DMS79 (cell line): ENCODE measurements at places on chromosomes 4 and X.

DNA sequence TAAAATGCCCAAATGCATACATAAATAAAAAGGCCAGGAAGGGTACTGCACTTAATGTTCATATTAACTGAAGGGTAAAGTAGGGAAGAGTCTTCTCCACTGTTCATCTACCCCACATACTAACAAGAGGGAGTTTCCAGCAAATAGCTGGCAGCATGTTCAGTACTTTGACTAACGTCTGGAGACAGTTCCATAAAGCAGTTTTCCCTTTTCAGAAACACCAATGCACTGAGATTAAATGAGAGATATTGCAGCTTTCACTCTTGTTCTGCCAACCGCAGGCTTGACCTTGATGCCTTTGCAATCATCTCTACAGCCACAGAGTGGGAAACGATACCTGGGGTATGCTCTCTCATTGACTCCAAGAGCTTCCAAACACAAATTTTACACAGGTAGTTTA lies 2123.1 kb upstream of the TENM3 start:
- no peak for DNase-seq

- no peak for DNase-seq
Measured at GRCh38 chr4:20318909-20319277, 67.2 kb downstream of the SLIT2 start.

DNA sequence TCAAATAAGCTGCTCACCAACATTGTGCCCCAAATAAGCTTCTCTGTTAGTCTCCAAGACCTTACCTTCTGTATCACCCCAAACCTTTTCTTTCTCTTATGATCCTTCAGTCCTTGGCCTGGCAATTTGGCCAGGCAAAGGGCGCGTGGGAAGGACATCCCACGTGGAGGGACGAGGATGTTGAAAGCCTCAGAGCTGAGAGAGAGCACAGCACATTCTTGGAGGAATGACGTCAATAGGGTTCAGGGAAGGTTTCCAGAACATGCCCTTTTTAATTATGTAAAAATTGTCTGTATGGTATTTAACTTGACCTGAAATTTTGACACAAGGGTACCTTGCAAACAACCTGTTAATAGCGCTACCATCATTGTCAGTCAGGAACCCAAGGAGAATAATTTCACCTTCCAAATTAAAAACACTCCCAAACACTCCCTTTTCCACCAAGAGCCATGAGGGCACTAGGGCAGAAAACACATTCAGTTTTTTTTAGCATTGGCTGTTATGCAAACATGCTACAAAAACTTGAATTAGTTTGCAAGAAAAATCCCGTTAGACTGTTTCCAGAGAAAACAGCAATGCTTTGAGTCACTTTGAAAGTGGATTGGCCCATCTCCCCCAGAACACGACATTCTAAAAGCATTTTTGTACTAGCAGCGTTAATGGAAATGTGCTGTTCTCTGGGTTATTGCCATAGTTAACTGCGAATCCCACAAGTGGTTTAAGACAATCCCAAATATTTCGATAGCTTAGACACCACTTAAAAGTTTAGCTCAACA lies 183.2 kb upstream of the PUDP start:
- no peak for DNase-seq

- no peak for DNase-seq
Measured at GRCh38 chr4:3407171-3407771, 34.5 kb upstream of the HGFAC start.

DNA sequence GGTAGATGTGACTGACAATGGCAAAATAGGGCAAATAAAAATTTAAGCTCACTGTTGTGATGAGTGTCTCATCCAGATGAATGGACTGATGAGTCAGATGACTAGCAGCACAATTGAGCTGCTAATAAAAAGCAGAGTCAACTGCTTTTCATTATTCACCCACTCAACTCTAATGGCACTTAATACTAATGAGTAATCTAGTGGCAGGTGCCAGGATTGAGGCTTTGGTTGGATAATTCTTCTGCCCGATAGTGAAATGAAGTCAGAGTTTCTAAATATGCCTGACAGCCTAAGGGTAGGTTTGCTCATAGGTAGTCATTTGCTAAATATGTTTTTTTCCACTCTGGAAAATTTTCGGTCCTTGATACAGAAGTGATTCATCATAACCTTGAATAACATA lies 10.4 kb downstream of the OGT start:
- DNase-seq, result peak; percentile 73

DNA sequence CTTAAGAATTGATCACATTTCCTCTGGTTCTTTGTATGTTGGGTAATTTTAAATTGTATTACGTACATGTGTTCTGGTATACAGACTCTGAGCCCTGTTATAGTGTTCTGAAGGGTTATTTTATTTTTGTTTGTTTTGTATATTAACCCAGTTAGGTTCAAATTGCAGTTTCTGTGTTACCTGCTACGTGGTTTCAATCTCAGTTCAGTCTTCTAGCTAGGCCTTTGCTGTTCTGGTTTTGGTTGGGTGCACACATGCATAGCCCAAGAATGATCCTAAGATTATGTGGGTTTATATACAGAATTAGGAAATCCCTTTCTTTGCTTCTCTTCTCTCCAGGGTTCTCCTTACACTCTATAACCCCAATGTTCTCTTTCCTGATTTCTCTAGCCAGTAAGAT lies 161.0 kb downstream of the PPP1R2C start:
- DNase-seq, result no peak
